EL (cell line): ENCODE measurements at places on chromosomes 6 and 20.

DNA sequence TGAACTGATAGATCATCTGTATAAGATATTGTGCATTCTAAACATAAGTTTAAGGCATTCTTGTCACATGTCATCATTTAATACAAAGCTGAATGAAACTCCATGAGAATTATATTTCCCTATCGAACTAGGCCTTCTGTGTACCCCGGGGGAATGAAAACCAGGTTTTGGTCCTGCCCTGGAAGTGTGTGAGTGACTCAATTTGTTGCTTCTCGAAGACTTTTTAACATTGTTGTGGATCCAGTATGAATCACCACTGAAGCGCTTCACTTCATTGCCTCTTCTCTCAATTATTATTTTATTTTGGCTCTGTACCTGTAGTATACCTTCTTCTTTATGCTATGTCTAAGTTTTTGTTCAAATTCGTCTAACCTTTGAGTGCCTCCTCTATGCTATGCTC, 150.8 kb downstream of the GRIK2 start:
- peak; percentile 81 for DNase-seq

DNA sequence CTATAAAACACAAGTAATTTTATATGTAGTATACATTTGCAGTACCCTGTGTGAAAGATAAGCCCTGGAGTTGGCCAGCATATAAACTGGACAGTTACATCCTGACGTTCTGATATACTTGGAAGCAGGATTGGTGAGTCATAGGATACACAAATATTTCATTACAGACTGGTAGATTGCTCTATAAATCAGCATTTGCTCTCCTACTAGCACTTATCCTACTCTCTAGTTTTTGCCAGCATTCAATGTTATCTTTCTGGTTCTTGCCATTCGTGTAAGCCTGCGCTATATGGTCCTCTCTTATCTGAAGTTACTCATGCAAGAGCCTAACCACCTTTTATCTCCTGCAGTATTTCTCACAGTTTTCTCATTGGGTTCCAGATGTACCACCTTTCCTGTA, 680.2 kb upstream of the MMS22L start:
- DNase-seq, result no peak

DNA sequence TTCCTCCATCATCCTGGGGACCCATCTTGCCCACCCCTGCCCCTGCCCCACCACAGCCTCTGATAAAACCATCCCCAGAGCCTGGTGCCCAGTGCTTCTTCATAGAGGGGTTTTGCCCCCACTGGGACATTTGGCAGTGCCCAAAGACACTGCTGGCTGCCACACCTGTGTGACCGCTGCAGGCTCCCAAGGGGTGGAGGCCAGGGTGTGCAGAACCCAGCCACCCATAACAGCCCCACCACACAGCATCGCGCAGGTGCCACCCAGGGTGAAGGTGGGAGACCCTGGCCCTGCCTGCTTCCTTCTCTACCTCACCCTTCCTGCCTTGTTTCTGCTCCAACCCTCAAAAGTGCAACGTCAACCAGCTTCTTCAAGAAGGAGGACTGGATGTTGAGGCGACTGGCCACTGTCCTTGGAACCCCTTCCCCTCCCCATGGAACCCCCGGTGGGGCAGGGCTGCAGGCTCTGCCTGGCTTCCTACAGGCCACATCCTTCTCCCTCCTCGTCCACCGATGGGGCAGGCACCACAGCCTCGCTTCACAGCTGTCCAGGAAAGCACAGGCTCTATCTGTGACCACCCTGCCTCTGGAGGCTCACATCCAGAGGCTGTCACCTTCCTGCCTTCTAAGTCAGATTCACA, 79.2 kb upstream of the MPC1 start:
- no peak for DNase-seq

DNA sequence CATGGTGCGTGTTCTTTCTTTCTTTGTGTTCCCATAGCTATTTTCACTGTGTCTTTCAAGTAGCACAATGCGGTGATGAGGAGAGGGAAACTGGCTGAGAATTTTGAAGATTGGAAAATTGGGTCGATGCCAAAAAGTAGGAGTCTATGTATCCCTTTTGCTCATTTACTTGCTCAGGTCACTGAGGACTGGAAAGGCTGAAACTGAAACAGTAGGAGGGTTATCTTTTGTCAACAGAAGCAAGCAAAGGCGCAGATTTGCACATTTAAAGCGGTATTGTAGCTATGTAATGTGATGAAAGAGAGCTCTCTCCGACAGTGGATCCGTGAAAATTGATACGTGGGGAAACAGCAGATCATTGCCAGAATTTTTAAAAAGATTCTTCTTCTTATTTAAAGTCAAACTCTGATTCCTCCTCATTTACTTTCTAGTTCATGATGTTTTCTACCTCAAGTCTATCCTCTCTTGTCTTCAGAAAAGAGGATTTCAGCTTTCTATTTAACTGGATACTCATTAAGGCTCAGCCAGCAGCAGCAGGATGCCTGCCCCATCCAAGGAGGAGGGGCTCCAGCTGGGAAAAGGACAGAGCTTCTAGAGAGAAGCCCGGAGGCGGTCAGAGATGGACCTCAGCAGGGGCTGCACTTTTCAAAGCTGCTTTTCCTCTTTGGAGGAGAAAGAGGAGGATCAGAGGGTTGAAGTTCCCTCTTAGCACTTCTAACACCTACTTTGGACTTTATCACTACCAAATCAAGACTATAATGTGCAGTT, 15.9 kb upstream of the FYN start:
- peak; percentile 56 for DNase-seq

DNA sequence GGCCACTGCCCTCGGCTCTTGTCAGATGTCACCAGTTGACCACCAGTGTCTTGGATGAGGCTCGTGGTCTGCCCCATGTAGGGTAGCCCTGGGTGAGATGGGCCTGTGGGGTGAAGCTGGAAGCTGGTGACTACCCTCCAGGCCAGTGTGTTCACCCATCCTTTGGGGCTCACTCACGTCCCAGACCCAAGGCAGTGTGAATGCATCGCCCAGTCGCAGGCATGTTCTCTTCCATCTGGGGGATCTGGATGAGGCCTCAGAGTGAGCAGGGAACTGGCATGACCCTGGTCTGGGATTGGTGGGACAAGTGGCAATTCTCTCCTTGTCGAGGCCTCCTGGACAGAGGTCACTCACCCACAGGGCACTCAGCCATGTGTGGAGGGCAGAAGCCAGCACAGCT, 120.1 kb upstream of the PHACTR3 start:
- DNase-seq, result no peak

DNA sequence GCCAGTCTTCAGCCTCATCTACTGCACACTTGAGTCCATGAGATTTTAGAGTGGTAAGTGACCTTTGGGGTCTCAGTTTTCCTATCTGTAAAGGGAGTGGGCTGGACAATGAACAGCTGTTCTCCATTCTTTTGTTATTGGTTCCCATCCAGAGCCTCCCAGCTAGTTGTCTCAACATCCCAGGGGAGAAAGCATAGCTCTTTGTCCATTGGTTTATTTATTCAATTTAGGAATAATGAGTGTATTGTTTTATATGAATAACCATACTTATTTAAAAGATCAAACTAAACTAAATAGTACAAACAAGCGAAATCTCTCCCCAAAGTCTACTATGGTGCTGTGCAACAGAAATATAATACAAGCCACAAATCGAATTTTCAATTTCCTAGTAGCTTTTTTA, 13.7 kb downstream of the PIGT start:
- no peak for DNase-seq

- no peak for DNase-seq
Observed at GRCh38 chr20:63734111-63734945, 2.1 kb upstream of the LIME1 start.

- no peak for DNase-seq
Observed at GRCh38 chr20:58851221-58851968, 693 bp upstream of the GNAS-AS1 start.

- no peak for DNase-seq
Observed at GRCh38 chr20:3704087-3704486, 8.3 kb downstream of the SIGLEC1 start.

- DNase-seq, result peak; percentile 60
Observed at GRCh38 chr20:34083137-34083536, 28.9 kb downstream of the EIF2S2 start.

DNA sequence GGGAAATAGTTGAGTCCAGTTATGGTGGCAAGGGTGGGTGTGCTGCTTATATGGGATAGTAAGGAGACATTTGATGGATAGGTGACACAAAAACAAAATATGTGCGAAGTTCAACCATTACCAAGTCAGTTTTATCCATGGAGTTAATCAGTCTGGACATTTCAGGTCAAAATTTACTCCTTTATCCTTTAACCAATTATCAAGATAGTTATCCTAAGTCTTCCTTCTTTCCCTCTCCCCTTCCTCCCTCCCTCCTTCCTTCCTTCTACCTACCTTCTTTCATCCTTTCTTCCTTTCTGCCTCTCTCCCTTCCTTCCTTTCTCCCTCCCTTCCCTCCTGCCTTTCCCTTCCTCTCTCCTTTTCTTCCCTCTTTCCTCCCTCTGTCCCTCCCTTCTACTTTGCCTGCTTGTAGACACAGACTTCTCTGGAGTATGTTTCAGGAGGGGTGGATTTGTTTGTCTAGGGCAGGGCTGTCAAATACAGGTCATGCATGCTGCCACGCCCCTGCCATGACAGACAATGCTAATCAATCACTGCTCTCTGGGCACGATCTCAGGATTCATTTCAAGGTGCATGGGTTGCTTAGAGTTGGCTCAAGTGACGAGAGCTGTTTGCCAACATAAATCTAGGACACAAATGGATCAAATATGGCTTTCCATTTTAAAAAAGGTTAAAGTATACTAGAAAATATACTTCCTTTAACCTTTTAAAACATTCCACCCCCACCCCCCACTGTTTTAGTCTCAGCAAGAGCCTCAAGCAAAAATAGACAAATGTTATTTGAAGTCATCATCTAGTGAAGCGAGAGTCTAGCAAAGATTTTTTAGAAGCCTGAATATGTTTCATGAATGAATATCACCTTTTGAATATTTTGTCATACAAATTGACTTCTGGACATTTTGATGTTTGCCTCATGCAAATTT, 281.6 kb upstream of the CITED2 start:
- no peak for DNase-seq

DNA sequence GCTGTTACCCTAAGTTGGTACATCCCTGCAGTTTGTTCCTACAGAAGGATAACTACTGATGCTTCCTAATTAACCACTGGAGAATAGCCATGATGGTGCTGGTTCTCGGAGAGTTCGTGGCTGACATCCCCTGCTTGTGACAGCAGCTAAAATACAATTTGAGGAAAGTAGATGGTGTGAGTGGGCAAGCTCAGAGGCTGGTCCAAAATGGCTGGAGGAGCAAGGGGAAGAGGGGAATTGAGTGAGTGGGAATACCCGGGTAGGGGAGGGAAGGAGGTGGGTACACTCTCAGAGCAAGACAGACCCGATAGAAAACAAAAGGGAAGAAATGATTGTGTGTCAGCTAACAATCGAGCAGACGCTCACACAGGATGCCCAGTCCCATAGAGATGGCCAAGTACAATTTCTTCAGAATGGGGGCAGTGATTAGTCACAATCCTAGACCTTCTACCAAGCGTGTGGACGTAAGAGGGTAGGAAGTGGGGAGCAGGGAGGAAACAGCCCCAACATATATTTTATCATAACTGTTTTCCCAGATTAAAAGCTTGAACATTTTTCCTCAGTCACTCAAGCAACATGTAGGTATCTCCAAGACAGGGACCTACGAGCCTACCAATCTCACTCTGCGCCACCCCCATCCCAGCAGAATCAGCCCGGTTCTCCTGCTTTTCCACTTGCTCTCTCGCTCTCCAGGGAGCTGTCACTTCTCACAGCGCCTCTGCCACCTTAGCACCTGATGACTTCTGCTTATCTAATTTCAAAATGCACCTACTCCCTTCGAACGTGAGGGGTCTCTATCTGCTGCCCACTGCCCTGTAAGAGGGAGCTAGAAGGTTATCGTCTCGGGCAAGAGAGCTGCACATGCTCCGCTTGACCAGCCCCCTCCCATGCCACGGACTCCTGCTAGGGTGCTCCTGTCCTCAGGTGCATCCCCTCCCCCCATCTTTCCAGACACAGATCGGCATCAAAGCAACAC, 26.2 kb downstream of the RIPOR2 start:
- DNase-seq, result no peak

GRCh38 chr6:34003962-34004361, 141.9 kb downstream of the GRM4 start:
- no peak for DNase-seq

GRCh38 chr6:158476389-158476788, 83.5 kb upstream of the TMEM181 start:
- no peak for DNase-seq

DNA sequence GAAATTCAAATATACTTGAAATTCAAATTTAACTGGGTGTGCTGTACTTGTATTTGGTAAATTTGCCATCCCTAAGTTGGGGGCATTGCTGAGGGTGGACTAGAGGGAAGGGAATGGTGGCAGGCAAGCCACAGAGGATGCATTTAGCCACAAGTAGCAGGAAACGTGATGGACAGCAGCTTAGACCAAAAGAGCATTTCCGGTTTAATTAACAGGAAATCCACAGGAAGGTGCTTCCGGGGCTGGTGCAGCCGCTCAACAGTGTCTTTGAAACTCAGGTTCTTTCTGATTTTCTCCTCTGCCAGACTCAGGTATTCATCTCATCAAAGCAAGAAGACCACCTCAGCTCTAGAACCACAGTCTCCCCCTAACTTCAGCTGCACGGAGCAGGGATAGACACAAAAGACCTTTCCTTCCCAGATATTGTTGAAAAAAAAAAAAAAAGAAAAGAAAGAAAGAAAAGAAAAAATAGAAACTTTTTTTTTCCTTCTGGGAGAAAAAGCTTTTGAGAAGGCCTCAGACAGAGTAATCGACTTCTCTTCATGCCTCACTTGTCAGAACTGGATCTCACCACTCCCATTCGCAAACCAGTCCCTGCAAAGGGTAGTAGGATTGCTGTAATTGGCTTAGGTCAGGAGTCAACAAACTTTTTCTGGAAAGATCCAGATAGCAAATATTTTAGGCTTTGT, 8.0 kb upstream of the BCAS1 start:
- DNase-seq, result no peak

- DNase-seq, result peak; percentile 37
Observed at GRCh38 chr20:25586877-25587276, 1.5 kb upstream of the NINL start.
